ENCODE measurements at places on chromosomes 16 and 17.

DNA sequence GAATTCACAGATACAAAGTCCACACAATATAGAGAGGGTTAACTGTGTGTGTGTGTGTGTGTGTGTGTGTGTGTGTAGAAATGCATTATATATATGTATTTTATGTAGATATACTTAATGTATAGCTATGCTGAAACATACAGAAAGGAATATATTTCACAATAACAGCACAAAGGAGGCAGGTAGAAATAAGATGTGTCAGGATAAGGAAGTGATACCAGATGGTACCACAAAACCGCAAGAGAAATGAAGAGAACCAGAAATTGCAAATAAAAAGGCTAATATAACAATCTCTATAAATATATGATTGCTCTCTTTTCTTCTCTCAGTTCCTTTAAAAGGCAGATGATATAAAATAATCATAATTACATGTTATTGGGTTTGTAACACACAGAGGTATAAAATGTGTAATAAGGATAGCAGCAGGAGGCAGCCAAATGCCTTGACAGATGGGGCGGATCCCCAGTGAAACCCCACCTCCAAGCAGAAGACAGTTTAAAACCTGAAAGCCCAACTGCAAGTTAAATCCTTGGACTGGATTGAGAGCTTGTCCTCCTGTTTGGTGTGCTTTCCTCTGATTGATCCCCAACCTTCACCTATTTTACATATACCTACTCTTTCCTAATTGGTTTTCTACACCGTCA, 365.4 kb upstream of the C16orf82 start:
- no peak for DNase-seq

DNA sequence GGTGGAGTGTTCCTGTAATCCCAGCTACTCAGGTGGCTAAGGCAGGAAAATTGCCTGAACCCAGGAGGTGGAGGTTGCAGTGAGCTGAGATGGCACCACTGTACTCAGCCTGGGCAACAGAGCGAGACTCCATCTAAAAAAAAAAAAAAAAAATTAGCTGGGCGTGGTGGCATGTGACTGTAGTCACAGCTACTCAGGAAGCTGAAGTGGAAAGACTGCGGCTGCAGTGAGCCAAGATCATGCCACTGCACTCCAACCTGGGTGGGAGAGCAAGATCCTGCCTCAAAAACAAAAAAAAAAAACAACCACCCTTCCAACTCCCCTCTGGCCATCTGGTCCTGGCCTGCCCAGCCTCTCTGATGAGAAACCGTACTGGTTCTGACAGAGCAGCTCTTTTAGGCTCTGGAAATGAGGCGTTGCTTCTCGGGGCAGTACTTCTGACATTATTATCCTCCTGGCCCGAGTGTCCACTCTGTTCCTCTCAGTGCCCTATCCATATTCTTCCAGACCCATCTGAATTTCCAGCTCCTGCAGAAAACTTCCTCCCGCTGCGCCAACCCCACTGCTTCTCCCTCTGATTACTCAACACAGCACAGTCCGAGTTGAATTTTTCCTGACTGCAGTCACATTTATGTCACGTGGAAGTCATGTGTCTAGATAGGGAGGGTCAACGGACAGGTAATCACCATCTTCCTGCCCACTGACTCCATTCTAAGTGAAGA, 13.3 kb downstream of the GGA2 start:
- no peak for DNase-seq

DNA sequence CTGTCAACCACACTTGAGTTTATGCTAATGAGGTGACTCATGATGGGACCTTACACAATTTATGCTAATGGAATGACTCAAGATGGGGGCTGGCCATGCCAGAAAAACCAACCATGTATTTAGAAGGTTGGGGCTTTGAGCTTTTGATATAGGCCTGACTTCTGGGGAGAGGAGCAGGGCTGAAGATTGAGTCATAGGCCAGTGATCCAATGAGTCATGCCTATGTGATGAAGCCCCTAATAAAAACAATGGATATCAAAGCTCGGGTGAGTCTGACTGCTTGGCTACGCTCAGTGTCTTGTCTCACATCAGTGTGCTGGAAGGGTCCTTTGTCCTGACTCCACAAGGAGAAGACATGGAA, 7.3 kb downstream of the MFSD6L start:
- DNase-seq: no peak

GRCh38 chr17:55238931-55239297, 25.8 kb upstream of the HLF start:
- DNase-seq: no peak
